ENCODE measurements at places on chromosomes 2 and 18. TPM values are rescaled to one million over a fixed set of nuclear protein-coding genes. Genes with fewer than 3 reads are reported as not detected.

The RAB31 gene
- 2.5 TPM for total RNA-seq

The MYCN gene
- total RNA-seq, result 0.09 TPM

The BAZ2B gene
- total RNA-seq, result 52.1 TPM

The GREB1 gene
- total RNA-seq, result 5.5 TPM

The OR6B2 gene
- total RNA-seq, result not detected

The HS6ST1 gene
- 23.4 TPM for total RNA-seq

The RAPH1 gene
- total RNA-seq, result 10.1 TPM

DNA sequence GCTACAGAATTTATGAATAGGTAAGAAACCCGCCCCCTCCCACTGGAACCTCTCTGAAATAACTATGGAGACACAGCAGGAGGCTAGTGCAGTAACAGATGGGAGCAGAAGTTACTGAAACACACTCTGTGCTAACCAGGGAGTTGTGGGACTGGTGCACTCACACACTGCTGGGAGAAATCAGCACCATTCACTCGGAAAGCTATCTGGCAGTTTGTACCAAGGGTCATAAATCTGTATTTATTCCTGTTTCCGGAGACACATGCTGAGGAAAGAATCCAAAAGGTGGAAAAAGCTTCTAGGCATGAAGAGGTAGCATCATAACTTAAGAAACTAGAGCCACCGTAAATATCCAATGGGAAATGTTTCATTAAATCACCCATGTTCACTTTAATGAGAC, 39.9 kb downstream of the TGFA start:
- no peak for DNase-seq

GRCh38 chr2:2123238-2123637, 207.8 kb downstream of the MYT1L start:
- DNase-seq, result no peak

DNA sequence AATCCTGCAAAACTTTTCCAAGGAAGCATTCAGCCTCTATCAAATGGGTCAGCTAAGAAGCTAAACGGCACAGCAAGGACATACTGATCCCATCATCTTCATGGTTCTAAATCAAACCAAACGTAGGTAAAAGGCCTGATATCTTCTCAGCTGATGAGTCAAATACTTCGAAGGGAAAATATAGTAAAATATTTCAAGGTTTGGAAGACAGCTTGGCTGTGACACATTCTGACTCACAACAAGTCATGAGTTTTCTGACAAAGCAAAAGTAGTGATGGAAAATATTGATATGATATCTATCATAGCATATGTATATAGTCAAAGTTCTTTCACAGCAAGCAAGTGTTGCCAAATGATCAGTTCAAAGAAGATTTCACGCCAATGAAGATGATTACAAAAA, 31.5 kb downstream of the DOCK10 start:
- no peak for DNase-seq

- DNase-seq, result no peak
Observed at GRCh38 chr2:118535818-118536212, 311.6 kb downstream of the EN1 start.

DNA sequence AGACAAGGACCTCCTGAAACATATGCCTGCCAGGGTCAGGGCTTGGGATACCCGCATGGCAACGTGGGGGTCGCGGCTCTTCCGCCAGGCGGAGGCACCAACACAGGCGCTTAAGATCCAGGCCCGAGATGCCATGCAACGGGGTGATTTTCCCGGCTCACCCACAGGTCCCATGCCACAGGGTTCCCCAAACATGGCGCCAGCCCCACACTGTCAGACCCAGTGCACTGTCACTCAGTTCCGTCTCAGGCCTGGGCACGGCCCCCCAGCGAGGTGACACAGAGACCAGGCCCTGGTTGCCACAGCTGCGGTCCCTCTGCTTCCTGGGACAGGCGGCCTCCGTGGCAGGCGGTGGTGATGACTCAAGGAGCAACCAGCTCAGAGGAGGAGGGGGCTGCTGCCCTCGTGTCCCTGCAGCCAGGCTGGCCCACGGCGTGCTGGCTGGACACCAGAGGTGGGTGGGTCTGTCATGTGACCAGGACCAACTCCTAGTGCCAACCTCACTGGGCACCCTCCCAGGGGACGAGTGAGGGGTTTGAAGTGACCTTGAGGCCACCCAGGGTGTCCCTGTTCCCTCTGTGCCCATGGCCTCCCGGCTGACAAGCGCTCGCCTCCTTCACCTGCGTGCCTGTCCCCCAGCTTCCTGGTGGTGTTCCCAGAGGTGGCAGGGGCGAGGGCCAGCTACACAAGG, 4.9 kb downstream of the PDCD1 start:
- peak; percentile 61 for DNase-seq

- no peak for DNase-seq
Observed at GRCh38 chr18:35389095-35389618, 12.0 kb upstream of the ZNF396 start.

DNA sequence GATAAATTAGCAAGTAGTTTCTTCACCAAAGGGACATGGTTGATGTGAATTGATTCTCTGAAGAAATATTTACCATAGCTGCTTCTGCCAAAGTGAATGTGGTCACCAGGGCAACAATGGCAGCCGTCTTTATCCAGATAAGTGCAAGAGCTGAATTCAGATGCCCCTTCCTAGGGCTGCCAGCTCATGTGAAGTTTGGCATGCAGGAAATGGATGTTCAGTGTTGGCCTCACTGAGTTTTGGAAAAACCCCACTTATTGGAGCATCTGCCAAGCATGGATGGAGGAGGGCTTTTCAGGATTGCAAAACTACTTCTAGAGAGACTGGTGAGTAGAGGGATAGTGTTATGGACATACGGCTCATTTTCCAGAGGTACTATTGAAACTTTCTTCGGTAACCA, 80.8 kb downstream of the FMNL2 start:
- no peak for DNase-seq
